ENCODE measurements at places on chromosomes 1 and 21.
A peak's percentile ranks its signal among the peaks of the same experiment; 100 is the strongest.

DNA sequence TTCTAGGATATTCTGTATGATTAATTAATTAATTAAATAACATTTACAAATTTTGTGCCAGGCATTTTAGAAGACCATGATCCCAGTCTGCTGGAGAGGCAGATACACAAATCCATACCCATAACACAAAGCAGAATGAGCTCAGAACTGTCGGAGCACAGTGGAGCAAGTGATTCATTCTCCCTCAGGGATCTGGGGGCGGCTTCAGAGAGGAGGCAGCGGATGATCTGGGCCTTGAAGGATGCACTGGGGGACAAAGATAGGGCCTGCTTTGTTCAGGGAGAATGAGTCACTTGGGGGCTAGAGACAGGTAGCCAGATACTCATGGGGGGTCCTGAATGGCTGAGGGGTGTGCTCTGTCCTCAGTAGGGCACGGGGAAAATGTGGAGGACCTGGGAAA is 50.9 kb upstream of the TRABD2B start:
- DNase-seq: no peak

DNA sequence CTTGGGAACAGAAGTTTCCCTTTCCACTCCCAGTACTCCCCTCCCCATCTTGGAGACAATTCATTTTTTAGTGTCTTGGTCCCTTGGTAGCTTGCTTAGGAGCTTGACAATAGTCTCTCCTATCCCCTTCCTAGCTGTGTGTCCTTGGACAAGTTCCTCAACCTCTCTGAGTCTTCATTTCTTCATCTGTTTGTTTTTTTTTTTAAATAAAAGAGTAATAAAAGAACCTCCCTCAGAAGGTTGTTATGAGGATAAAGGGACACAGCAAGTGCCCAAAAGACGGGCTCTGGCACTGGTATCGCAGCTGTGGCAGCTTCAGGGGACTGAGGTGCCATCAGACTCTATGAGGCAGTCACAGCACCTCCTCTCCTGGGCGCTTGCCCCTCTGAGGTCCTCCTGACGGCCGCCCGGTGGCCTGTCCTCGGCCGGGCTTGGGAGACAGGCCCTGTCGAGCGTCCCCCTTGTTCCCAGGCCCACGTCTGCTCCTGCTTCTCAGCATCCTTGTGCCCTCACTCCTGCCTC is 689.2 kb downstream of the MATN1 start:
- no peak for DNase-seq

DNA sequence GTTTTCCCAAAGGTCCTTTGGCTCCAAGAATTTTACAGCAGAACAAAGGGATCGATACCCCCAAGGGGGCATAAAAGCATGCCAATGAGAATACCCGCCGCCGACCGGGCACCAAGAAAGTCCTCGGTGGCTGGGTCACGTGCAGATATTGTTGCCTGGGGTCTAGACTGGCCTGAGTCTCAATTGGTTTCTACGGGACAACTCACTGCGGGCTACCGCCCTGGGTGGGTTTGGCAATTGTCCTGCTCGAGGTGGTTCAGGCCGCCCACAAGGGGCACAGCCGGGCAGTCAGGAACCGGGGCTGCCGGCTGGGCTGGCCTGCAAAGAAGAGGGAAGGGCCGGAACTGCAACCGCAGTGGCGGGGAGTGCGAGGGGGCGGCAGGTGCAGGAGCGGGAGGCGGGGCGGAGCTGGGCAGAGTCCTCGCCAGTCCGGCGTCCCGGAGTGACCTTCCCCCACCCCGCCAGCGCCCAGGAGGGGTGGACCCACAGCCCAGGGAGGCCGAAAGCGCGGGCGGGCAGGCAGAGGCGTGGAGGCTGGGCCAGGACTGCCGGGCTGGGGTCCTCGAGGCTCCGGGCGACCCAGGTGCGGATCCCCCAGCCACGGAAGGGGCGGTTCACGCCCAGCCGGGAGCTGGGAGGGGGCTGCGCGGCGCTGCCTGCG is 926 bp upstream of the ATP1B1 start:
- peak; percentile 90 for DNase-seq

DNA sequence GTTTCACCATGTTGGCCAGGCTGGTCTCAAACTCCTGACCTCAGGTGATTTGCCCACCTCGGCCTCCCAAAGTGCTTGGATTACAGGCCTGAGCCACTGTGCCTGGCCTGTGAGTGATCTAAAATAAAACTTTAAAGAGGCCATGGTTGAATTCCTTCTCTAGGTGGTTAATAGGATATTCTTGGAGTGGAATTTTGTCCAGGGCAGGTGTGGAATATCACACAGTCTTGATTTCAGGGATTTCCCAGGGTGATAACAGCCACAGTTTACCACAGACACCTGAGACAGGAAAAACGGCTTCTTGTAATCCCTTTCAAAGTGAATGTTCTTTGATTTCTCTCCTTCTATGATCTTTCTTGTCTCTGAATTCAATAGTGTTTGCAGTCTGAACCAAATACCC is 32.1 kb upstream of the C1orf21 start:
- no peak for DNase-seq

DNA sequence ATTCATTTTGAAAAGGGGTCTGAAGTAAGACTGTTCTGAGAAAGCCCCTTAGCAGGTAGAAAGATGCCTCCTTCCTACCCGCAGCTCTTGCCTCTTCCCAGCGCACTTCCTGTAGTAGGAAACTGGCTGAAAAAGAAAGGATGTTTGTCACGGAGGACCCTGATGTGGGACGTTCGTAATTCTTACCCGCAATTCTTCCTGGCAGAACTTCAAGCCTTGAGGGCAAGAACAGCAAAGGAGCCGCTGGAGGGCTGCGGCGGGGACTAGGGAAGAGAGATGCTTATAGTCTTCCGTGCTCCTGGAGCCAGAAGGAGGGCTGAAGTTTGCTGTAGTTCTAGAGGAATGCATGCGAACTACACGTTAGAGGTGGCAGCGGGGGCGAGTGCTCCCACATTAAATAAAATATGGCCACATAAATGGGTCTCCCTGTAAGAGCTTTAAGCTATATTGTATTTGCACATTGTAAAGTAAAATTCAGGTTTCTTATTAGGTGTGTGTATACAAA is 6.3 kb downstream of the C1orf53 start:
- no peak for DNase-seq

- peak; percentile 53 for DNase-seq
Measured at GRCh38 chr1:39898648-39899603, 2.8 kb downstream of the MYCL start.

DNA sequence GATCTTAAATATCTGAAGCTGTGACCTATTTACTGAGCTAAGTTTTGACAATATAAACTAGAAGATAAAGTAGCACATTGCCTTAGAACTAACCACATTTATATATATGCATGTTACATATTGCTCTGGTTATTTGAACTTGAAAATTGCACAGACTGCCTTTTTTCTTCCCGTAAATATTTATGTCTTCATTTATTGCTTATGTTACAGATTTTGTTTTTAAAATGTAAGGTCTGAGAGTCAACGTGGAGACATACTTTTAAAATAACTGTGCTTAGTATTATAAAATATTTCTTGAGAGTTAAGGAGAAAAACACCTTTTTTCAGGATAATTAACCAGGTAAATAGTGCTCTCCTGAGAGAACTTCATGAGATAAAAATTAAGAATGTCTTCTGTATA is 3.1 kb downstream of the RPS6KC1 start:
- no peak for DNase-seq

DNA sequence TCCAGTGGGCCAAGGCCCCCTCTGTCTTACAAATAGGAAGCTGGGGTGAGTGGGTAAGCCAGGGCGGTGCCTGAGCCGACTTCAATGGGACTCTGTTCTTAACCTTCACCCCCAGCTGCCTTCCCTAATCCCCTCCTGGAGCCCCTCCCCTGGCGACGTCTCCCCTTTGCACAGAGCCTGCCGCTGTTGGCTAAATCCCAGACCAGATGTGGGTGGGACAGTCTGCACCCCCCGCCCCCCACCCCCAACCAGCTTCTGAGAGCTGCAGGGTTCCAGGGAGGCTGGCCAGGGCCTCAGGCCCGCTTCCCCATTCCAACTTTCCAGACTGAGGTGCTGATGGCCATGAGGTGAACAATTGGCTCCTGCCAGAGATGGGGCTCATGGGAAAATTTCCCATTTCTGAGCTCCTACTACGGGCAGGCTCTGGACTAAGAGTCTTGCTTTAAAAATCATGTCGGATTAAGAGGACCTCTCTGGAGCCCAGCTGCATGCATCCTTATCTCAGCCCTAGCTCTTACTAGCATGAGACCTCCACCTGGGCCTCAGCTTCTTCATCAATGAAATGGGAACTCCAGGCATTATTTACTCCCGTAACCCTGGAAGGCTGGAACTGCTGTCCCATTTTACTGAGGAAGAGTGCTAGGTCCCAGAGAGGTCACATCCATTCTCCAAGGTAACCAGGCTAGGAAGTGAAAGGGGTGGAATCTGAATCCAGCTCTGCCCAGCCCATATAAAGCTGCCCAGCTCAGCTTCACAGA is 6.4 kb downstream of the COL8A2 start:
- no peak for DNase-seq

- DNase-seq: no peak
Measured at GRCh38 chr1:7113822-7114221, 328.6 kb downstream of the CAMTA1 start.

DNA sequence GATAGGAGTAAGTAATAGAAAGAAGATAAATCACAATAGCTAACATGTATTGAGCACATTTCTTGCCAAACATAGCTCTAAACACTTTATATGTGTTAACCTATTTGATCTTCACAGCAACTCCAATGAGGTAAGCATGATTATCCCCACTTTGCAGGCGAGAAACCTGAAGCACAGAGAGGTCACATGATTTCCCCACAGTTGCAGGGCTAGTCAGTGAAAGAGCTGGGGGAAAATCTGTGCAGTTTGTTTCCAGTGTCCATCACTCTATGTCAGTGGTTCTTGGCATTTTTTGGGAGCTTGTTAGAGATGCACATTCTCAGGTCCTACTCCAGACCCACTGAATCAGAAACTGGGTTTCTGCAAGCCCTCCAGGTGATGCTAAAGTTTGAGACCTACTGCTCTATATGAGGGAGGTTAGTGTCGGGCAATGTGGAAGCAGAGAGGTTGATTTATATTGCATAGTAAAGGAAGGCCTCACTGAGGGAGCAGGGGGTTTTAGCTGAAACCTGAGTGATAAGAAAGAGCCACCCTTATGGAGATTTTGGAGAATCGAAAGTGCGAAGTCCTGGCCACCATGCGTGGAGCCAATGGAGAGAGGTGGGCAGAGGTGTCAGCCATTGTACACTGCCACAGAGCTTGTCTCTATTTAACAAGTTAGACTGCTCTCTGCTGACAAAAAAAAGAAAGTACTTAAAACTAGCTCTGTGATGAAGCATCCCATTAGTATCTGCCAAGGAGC is 20.9 kb downstream of the MCOLN3 start:
- DNase-seq: no peak

- DNase-seq: peak; percentile 37
Measured at GRCh38 chr1:29415156-29415830, 179.0 kb downstream of the PTPRU start.

DNA sequence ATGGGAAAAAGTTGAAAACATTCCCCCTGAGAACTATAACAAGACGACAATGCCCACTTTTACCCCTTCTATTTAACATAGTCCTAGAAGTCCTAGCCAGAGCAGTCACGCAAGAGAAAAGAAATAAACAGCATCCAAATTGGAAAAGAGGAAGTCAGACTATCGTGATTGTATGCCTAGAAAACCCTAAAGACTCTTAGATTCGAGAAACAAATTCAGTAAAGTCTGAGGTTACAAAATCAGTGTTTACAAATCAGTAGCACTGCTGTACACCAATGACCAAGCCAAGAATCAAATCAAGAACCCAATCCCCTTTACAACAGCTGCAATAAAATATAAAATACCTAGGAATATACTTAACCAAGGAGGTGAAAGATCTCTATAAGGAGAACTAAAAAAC is 72.4 kb downstream of the POU2F1 start:
- DNase-seq: no peak

DNA sequence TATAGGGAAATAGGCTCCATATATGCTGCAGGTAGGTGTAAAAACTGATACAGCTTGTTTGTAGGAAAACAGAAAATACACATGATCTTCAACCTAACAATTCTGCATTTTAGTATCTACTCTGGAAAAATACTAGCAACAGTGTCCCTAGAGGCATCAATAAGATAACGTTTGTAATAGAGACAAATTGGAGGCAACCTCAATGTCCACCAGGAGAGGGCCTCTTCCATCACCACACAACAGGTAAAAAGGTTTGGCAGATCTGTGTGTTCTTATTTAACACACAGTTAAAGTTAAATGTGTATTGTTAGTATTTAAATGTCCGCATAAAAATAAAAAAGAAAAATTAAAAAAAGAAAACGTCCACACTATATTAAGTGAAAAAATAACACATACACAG is 5.4 kb downstream of the EIF2D start:
- DNase-seq: peak; percentile 19

GRCh38 chr1:64836802-64837201 is 91.9 kb downstream of the RAVER2 start:
- DNase-seq: no peak

- DNase-seq: no peak
Measured at GRCh38 chr1:228152918-228153258, 3.2 kb downstream of the GJC2 start.

DNA sequence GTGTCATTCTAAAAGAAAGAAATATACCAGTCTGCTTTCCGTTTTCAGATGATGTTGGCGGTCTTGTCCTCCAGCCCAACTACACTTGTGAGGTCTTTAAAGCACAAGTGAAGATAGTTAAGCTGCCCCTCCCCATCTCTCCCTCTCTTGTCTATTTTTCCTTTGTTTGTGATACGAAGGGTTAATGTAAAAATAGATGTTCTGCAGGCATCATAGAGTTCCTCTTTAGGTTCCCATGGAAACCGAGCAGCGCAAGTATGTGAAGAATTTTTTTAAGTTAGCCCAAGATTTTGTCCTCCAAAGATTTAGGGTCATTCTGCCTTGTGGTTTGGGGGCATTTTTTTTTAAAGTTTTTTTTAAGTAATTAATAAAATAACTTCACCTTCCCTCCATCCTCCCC is 232.4 kb upstream of the AJAP1 start:
- no peak for DNase-seq

GRCh38 chr1:1986451-1987141 is 17.0 kb downstream of the CFAP74 start:
- no peak for DNase-seq

DNA sequence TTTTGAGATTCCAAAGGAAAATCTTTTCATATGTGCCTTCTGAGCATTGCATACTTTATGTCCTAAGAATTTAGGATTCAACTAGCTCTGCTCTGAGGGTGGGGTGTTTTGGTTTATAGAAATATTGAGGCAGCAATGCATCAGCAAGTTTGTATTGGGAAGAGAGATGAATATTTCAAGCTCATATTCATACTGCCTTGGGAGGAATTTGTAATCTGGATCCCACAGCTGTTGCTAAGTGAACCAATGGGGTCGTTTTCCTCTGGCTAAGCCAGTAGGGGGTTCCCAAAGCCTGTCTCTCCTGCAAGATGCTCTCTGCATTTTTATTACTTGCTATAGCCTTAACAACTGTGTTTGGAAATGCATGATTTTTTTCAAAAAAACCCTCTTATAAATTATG is 130.6 kb downstream of the SNX7 start:
- no peak for DNase-seq

Data from NCI-H2081 (cell line).